ENCODE measurements at places on chromosomes 3 and 15. TPM values are rescaled to one million over a fixed set of nuclear protein-coding genes. Genes with fewer than 3 reads are reported as not detected.
A peak's percentile ranks its signal among the peaks of the same experiment; 100 is the strongest.

CCR2 gene
- total RNA-seq: 70.9 TPM

FBXW12 gene
- not detected for total RNA-seq

DOCK3 gene
- total RNA-seq: 3.4 TPM

SERP1 gene
- total RNA-seq: 83.4 TPM

FAM227B gene
- 3.7 TPM for total RNA-seq

DNA sequence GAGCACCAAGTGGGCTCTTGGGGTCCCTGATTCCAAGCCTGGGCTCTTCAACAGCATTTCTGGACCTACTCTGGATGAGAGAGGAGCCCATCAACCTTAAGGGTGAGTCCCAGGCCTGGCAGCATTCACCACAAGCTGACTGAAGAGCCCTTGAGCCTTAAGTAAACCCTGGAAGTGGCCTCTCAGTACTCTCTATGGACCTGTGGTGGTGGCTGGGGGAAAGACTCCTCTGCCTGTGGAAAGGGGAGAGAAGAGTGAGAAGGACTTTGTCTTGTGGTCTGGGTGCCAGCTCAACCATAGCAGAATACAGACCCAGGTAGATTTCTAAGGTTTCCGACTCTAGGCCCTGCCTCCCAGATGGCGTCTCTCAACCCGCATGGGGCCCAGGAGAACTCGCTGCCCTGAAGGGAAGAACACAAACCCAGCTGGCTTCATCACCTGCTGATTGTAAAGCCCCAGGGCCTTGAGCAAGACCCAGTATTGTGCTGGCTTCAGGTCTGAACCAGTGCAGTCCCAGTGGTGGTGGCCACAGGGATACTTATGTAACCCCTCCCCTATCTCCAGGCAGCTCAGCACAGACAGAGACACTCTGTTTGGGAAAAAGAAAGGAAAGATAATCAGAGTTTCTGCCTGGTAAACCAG, 71.4 kb downstream of the TFDP2 start:
- no peak overlapping the region for H3K4me3 ChIP-seq
- no peak overlapping the region for H3K27ac ChIP-seq
- H3K36me3 ChIP-seq: no peaks in the 10 kb centered on the region
- no peaks in the 10 kb centered on the region for H3K4me1 ChIP-seq
- H3K27me3 ChIP-seq: no peaks in the 10 kb centered on the region

GRCh38 chr3:184320104-184320445, 5.7 kb downstream of the EIF4G1 start:
- H3K27ac ChIP-seq: no peak overlapping the region
- H3K4me1 ChIP-seq: peaks cover 31% of the 10 kb centered on the region
- peaks cover 76% of the 10 kb centered on the region for H3K36me3 ChIP-seq
- H3K4me3 ChIP-seq: no peak overlapping the region
- no peaks in the 10 kb centered on the region for H3K27me3 ChIP-seq

GRCh38 chr15:99704444-99704838, 28.8 kb downstream of the LYSMD4 start:
- no peaks in the 10 kb centered on the region for H3K27me3 ChIP-seq
- DNase-seq: peak; percentile 65
- H3K27ac ChIP-seq: no peak overlapping the region
- no peak overlapping the region for H3K4me3 ChIP-seq
- peaks cover 48% of the 10 kb centered on the region for H3K4me1 ChIP-seq

DNA sequence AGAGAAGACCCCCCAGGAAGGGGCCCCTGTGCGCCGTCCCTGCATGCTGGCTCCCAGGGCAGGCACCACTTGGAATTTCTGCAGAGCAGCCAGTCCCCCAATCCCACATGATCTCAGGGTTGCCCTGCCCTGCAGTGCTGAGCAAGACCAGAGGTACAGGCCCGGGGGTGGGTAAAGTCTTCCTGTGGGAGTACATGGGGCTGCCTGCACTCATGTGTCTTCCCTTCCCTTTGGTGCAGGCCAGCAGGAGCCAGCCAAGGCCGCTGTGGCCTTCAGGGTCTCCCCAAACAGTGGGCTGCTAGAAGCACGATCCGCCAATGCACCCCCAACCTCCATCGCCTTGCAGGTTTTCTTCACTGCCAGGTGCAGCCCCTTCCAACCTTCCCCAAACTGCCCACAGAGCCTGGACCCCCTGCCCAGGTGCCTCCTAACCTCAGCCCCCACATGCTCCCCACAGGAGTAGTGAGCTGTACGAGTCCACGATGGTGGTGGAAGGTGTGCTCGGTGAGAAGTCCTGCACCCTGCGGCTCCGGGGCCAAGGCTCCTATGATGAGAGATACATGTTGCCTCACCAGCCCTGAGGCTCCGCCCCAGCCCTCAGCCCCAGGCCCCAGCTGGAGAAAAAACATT, 15.0 kb downstream of the ACAA1 start:
- H3K36me3 ChIP-seq: peaks cover 54% of the 10 kb centered on the region
- DNase-seq: no peak
- no peak overlapping the region for H3K27ac ChIP-seq
- peaks cover 2% of the 10 kb centered on the region for H3K4me1 ChIP-seq
- no peaks in the 10 kb centered on the region for H3K27me3 ChIP-seq
- H3K4me3 ChIP-seq: no peak overlapping the region

GRCh38 chr3:45103753-45104714, 42.1 kb downstream of the CDCP1 start:
- no peak overlapping the region for H3K27ac ChIP-seq
- peaks cover 68% of the 10 kb centered on the region for H3K36me3 ChIP-seq
- no peak overlapping the region for H3K4me3 ChIP-seq

DNA sequence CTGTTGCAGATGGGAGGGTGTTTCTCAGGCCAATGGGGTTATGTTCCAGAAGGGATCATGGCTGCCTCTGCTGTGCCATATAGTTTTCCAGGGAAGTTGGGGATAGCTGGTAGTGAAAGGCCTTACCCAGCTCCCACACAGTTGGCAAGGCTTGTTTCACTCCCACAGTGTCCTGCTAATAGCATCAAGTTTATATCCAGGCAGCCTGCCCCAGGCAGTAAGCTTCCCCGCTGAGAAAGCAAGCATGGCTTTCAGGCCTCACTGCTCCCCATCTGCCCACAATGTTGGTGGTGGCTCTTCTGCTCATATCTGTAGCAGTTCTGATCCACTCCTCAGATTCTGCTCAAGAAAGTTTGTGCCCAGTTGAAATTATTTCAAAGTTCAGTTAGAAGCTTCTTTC, 50.9 kb upstream of the DCBLD2 start:
- H3K36me3 ChIP-seq: no peaks in the 10 kb centered on the region
- DNase-seq: no peak
- H3K27ac ChIP-seq: no peak overlapping the region

GRCh38 chr3:59817511-59817910, 767.7 kb upstream of the CFAP20DC start:
- no peak overlapping the region for H3K27ac ChIP-seq
- no peak for DNase-seq

DNA sequence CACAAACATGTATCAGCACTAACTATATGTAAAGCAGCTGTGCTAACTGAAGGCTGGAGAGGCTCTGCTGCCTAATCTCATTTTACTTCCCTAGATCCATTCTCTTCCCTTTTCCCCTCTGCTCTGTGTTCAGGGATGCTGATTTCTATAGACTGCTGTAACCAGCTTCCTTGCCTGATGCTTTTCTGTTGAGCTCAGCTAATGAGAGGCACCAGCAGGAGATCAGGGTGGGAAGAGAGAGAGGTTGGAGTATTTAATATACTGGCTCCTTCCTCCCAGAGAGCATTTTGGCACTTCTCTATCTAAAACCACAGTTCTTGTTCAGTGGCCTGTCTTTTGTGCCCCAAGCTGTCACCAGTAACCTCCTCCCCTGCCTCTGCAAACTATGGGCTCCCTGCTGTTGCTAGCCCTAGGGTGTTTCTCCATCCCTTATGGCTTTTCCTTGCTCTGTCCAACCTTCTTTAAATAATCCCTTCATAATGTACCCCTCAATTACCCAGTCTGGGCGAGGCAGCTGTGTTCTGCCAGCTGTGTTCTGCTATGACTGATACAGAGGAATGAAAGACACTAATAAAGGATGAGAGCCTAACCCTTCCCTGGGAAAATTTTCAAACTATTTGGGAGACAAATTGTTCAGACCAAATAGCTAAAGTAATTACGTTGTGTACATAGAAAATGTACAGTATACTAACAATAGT, 69.5 kb downstream of the CADPS start:
- no peaks in the 10 kb centered on the region for H3K27me3 ChIP-seq
- no peak overlapping the region for H3K4me3 ChIP-seq
- no peak for DNase-seq
- no peaks in the 10 kb centered on the region for H3K36me3 ChIP-seq
- no peaks in the 10 kb centered on the region for H3K4me1 ChIP-seq

DNA sequence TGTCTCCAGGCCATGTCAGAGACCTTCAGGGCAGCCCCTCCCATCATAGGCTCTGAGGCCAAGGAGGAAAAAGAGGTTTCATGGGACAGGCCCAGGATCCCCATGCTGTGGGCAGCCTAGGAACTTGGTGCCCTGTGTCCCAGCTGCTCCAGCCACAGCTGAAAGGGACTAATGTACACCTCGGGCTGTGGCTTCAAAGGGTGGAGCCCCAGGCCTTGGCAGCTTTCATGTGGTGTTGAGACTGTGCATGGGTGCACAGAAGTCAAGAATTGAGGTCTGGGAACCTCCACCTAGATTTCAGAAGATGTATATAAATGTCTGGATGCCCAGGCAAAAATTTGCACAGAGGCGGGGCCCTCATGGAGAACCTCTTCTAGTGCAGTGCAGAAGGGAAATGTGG, 6.6 kb upstream of the SSR3 start:
- H3K27ac ChIP-seq: no peak overlapping the region
- no peak for DNase-seq
- H3K27me3 ChIP-seq: peaks cover 18% of the 10 kb centered on the region

DNA sequence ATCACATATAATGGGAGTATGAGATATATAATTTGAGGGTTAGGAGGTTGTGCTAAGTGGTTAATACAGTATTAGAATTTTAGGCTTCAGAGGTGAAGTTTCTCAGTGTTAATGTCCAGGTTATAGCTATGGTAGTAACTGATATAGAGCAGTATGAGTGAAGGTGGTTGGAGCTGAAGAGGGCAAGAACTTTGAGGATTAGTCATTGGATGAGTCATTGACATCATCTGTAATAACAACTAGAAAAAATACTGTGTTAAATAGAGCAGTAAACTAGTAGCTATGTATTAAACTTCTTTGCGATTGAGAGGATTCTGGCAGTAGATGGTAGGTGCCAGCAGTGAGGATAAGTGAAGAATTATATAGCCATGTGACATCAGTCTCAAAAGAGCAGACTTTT, 47.5 kb upstream of the EIF3J start:
- no peak overlapping the region for H3K4me3 ChIP-seq
- H3K27ac ChIP-seq: peak overlapping the region; percentile 19
- H3K4me1 ChIP-seq: peaks cover 4% of the 10 kb centered on the region
- peaks cover 38% of the 10 kb centered on the region for H3K36me3 ChIP-seq
- H3K27me3 ChIP-seq: no peaks in the 10 kb centered on the region

Data from activated CD8-positive, alpha-beta T cell treated with anti-CD3 and anti-CD28 coated beads, Interleukin-2, amount 10 ng/mL, durations not matched to agents 7 days and 5 days (primary cell).